ENCODE measurements at places on chromosomes 16 and 17.
A peak's percentile ranks its signal among the peaks of the same experiment; 100 is the strongest.

DNA sequence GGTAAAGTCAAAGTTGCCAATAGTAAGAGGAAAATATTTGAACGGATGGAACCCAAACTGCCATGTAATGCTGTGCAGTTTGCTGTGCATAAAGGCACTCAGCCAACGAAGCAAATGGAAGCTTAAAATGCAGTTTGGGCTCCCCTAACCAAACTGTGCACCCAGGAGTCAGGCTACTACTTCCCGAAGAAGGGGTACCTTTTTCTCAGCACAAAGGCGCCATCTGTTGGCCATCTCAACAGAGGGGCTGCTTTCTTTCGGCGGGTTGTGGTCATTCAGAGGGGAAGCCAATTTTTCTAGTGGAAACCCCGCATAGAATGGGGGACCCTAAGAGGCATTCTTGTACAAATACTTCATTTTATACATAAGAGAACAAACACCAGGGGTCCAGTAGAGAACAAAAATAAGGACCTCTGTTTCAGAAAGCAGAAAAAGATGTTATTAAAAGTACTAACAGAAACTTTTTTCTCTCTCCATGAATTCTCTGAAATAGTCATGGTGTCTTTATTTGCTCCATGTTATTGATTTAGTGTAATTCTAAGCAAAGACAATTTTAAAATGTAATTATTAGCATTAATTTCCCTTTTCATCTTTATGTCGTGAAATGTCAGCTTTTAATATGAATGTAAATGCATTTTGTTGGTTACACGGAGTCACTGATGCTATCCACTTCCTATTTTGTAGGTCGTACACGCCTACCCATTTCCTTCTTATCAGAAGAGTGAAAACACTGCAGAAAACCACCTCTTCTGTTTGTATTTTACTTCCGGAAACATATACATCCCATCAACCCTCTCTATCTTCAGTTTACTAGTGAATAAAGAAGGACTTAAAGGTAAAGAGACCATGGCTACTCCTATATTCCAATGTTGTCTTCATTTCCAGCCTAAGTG, 453.3 kb downstream of the KCNJ2 start:
- peak; percentile 81 for DNase-seq

- no peak for DNase-seq
Observed at GRCh38 chr16:27405546-27406451, 3.8 kb downstream of the IL21R start.

DNA sequence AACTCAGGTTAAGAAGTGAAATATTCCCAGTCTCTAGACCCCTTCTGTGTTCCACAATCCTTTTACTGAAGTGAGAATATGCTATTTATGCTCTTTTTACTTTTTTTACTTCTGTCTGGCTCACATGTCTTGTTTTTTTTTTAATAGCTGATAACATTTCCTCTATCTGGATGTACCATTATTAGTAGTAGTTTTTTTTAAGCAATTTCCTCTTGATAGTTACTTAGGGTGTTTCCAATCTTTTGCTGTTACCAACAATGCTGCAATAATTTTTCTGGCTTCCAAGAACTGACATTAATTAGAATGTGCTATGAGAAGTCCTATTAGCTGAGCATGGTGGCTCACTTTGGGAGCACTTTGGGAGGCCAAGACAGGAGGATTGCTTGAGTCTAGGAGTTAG, 32.0 kb downstream of the KSR1 start:
- DNase-seq: no peak

DNA sequence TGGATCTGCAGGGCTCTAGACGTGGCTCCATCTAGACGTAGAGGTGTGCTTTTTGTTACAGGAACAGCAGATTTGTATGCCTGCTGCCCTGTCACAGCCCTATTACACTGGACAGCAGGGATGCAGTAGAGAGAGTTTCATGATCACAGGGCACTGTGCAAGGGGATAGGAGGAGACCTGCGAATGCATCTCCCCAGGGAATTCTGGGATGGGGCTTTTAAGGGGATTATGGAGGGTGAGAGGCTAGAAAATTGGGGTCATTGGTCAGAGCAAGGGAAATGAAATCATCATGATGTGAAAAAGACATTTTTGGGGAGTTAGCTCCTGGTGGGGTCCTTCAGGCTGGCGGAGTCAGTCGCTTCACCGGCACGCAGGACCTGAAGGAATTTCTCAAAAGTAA, 3.9 kb upstream of the NUPR1 start:
- DNase-seq: no peak

- DNase-seq: peak; percentile 90
Observed at GRCh38 chr17:2416010-2416734, 15.3 kb upstream of the MNT start.

DNA sequence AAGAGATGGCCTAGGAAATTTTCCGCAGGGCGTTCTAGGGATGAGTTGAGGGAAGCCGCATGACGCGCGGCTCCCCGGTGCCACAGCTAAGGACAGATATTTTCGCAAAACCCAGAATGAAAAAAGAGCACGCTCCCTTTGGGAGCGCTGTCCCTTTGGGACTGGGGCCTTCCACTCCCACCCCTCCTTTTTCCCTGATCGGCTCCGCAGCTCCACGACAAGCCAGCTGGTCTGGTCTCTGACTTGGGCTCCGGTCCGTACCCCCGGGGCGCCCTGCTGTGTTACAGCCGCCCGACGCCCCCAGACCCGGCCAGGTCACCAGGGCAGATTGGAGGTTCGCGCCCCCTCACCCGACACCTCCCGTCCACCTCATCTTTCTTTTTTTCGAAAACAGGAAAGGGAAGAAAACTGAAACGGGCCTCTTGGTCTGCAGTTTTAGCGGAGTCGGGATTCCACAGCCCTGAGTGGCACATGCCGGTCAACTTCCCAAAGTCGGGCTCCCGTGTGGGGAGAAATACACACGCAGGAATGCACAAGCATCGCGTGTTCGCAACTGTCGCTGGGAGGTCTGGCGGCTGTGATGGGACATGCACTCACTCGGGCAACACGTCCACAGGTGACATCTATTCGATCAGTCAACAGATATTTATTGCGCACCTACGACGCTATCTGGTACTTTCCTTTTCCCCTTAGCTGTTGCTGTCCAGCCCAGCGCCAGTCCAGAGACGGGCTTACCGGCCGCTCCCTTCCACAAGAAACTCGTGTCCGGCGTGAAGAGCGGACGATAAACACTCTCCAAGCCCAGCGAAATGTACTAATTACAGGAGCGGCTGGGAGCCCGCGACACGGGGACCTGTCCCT, 3.9 kb upstream of the SOX9 start:
- DNase-seq: peak; percentile 48

DNA sequence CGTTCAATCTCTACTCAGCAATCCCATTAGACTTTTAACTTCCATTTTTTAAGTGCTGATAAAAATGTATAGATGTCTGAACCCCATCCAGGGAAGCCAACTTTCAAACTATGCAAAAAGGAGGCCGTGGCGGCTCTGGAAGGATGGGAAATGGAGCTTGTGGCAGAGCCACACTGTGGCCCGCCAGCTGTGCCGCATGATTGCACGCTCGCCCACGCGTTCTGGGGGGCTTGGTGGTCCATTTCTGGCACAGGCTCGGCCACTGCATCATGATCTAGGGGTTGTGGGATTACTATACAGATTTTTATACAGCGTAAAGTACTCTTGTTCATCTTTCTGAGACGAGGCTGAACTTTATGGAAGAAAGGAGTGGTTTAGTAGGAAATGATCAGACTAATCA, 57.6 kb downstream of the FOXL1 start:
- DNase-seq: no peak

DNA sequence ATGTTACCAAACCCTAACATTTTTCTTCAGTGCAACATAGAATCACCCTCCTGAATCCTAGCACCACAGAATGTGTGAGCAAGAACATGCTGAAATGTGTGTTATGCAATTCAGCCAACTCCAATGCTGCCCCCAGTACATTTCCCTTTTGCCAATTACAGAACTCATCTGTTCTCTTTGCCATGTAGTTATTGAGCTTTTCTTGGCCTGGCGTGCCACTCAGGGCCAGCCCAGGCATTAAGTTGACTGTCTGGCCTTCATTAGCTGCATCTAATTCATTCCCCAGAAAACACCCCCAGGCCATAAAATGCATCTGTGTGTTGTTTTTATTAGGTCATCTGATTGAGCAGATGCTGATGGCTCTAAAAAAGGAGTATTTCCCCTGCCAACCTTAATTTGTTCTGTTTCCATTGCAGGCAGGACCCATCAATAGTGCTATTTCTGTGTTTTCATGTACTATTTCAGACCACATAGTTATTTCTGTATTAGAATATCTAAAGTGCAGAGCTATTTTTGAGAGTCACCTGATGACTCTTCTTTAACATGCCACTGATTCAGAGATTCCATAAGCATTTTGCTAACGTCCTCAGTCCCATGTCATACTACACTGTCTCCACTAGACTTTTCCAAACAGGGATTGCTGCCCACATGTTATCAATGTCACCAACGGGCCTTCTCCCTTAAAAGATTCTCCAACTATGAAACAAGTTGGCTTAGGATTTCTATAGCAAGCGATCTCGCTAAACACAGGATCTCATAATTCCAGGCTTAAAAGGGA, 969.7 kb downstream of the CDH11 start:
- DNase-seq: no peak

DNA sequence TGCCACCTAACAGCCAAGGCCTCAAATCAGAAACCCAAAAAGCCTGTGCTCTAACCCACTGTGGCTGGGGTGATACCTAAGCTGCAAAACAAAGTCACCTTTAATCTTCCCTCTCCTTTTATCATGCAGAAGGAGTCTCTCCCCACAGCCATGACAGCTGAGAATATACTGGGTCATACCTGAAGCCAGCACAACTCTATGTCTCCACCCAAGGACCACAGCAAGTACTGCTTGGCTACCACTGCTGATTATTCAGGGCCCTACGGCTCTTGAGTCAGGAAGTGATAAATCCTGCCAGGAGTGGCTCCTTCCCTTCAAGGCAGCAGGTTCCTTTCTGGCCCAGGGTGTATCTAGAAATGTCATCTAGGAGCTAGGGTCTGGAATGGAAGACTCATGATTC, 151.5 kb upstream of the TOM1L1 start:
- peak; percentile 7 for DNase-seq

- DNase-seq: no peak
Observed at GRCh38 chr16:55856950-55857349, 18.2 kb downstream of the CES5A start.

DNA sequence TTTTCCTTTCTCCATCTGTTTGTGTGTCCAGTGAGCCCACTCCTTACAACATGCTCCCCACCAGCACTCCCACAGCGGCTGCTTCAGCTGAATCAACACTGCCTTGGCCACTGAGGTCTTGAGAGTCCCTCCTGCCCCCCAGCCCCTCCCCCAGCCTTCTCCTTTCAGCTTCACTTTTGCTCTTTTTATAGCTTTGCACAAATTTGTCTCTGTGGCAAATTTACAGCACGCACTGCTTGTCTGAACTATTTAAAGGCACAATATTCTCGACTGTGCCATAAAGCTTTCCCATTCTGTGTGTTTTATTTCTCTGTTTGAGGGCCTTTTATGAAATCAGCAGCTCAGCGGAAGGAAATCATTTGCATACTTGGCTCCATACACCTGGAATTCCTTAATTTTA, 579.3 kb downstream of the TOX3 start:
- DNase-seq: no peak

- DNase-seq: no peak
Observed at GRCh38 chr16:3348547-3349167, 7.0 kb upstream of the OR2C1 start.

- DNase-seq: no peak
Observed at GRCh38 chr16:25897702-25898101, 205.9 kb downstream of the HS3ST4 start.

DNA sequence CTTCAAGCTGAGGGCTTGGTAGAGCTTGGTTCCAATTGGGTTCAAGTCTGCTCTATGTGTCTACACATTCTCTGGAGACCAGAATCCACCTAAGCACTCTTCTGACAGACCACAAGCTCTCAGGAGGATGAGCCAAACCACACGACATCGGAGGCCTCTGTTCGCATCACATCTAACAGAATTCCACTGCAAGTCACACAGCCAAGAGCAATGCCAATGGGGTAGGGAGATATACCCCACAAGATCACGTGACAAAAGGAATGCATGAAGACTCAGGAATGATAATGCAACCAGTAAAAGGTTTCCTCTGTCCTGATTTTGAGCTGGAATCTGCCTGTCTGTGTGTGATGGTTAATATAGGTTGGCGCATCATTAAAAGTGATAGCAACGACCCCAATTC, 46.6 kb upstream of the RPL38 start:
- DNase-seq: no peak

DNA sequence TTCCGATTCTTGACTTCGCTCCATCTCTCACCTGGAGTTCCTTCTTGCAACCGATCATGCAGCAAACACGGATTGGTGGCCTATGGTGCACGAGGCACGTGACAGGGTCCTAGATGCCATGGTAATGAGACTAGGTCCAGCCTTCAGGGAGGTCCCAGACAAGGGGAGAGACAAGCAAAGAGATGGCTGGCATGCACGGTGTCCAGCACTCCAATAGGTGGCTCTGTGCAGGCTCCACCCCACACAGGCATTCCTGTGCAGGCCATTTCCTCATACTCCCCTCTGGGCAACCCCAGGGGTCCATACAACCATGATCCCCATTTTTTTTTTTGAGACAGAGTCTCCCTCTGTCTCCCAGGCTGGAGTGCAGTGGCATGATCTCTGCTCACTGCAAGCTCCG, 31.3 kb downstream of the WNT9B start:
- DNase-seq: no peak

- peak; percentile 67 for DNase-seq
Observed at GRCh38 chr17:44086364-44087311, 16.1 kb downstream of the G6PC3 start.

- no peak for DNase-seq
Observed at GRCh38 chr17:9765322-9765721, 26.1 kb downstream of the DHRS7C start.

GRCh38 chr16:48158296-48158695, 2.5 kb upstream of the ABCC12 start:
- no peak for DNase-seq

- DNase-seq: no peak
Observed at GRCh38 chr16:57619606-57620334, 8.7 kb upstream of the ADGRG1 start.

DNA sequence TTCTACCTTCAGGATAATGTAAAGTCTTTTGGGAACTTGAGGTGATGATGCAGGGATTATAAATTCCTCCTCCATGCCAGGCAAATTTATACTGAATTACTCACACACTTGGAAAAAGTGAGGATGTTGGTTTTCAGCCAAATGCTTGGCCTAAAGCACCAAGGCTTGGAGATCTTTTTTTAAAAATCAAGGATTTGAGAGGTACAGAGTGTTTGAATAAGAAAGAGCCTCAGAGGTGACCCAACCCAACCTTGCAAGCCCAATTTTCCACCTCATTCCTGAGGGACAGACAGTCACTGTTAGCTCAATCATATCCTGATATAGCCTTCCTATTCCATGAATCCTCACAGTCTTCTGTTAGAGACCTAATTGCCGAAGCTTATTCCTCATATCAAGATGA, 14.0 kb downstream of the GRIN2A start:
- DNase-seq: no peak

DNA sequence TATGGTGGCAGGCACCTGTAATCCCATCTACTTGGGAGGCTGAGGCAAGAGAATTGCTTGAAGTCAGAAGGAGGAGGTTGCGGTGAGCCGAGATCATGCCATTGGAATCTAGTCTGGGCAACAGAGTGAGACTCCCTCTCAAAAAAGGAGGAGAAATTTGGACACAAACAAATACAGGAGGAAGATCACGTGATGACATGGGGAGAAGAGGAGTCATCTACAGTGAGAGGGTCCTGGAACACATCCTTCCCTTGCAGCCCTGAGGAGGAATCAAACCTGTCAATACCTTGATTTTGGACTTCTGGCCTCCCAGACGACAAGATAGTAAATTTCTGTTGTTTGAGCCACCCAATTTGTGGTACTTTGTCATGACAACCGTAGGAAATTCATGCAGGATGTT, 671.9 kb upstream of the EEF2KMT start:
- DNase-seq: no peak

All from neural progenitor cell (in vitro differentiated cells).